H1 (cell line): ENCODE measurements at places on chromosomes 12 and 14. TPM values are rescaled to one million over a fixed set of nuclear protein-coding genes. Genes with fewer than 3 reads are reported as not detected.

RNASE3 gene
- not detected in 2 replicates for polyA plus RNA-seq

DNA sequence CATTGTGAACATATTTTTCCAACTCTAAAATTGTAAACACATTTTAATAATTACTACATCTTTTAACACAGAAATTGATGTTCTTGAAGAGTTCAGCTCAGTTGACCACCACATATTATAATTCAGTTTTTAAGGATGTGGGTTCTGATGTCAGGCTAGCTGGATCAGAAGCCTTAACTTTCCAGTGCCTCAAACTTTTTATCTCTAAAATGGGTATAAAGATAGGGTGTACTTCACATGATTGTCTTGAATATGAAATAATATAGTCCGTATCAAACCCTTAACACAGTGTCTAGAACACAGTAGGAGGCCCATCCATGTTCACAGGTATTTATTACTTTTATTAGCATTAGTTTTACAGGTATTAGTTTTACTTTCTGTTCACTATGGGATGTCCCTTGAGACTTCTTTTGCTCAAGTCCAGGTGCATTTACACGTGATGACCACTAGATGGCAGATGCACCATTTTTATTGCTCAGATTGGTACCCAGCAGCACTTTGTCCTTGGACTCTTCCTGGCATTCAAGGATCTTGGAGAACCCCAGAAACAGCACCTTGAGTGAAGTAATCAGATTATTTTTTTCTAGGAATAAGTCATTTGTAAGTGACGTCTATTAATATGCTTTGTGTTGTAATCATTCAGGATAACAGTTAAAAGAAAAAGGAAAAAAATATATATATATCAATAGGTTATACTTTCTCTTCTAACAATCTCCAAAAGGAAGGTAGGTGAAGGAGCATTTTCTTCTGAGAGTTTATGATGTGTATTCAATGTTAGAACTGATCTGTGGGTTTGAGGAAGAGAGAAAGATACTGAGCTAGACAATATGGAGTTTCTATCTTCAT is 580.2 kb downstream of the ETNK1 start:
- no peak for DNase-seq

GRCh38 chr12:30525171-30525570 is 170.5 kb downstream of the IPO8 start:
- no peak for DNase-seq

GRCh38 chr14:33564774-33565630 is 385.9 kb downstream of the EGLN3 start:
- DNase-seq = peak; percentile 31

DNA sequence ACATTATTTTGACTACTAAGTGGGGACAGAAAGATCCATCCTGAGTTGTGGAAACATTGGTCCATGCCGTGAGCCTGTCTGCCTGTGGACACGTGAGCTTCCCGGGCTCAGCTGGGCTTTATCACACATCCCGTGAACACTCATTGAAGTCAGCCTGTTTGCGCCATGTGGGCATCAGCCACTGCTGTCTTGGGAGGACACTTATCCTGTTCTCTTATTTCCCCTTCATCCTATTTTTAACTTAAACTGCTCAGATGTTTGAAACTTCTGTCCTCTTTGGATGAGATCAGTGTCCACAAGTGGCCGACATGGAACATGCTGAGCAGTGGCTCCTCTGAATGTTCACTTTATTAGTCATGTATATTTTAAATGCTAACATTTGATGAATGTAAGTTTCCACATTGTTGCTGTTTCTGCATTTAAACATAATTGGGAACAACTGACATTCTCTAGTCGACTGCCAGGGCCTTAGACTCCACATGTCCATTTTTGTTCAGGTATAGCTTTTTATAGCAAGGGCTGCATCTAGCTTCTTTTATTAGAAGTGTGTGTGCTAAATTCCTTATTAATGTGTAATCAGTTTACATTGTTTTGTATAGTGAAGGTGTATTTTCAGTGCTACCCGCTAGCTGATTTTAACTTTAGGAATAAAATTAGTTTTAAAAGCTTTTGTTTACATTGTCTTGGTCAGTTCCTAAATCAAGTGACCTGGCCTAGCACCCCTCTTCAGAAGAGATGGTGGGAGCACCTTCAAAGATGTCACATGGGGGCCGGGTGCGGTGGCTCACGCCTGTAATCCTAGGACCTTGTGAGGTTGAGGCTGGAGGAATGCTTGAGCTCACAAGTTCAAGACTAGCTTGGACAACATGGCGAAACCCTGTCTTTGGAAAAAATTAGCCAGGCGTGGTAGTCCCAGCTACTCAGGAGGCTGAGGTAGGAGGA is 24.0 kb downstream of the RNF34 start:
- DNase-seq = no peak

GRCh38 chr12:24820872-24821271 is 128.0 kb downstream of the BCAT1 start:
- no peak for DNase-seq
